SK-N-MC (cell line): ENCODE measurements at places on chromosomes 5 and 9.

GRCh38 chr5:16120579-16120978 is 59.0 kb downstream of the MARCHF11 start:
- DNase-seq = no peak

GRCh38 chr5:118533156-118533555 is 455.2 kb downstream of the DTWD2 start:
- no peak for DNase-seq

DNA sequence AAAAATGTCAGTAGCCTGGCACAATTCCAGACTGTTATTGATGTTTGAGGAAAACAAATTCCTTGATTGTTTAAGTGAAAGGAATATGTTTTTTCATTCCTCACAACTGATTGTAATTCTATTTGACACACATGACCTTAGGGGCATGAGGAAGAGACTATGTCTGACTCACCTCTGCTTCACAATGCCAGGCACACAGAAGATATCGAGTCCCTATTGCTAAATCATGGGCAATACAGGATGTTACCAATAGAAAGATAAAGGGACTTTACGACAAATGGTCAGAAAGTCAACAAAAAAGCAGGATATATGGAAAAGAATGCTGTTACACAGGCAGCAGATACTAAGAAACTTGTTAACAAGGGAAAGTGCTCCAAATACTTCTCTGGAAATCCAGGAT is 1903.5 kb downstream of the EFNA5 start:
- no peak for DNase-seq

GRCh38 chr5:94433397-94434163 is 184.8 kb downstream of the KIAA0825 start:
- no peak for DNase-seq

GRCh38 chr5:61389609-61390008 is 57.6 kb downstream of the ZSWIM6 start:
- DNase-seq = no peak

DNA sequence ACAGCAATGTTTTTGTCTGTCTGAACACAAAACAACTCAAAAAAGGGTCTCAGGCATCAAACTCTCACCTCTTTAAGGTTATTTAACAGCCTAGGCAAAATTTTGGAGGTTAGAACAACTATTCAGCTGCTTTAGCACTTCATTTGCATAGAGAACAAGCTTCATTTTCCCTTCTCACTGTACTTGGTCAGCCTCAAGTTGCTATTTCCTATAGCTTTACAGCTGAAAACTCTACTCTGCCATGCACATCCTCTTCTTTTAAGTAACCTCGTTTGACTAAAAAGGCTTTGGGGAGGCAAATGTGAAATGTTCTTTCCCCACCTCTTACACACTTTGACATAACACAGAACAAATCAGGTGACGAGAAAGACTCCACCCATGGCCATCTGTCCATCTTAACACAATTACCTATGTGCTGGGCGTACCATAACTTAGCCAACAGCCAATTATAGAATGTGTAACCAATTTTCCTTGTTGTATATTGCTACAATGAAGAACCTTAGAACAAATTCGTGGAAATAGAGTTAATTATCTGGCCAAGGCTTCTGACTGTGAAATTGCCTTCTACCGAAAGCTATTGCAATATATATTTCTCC is 195.7 kb downstream of the DCP2 start:
- no peak for DNase-seq

- DNase-seq = no peak
Observed at GRCh38 chr5:38069360-38069759, 189.0 kb upstream of the EGFLAM start.

DNA sequence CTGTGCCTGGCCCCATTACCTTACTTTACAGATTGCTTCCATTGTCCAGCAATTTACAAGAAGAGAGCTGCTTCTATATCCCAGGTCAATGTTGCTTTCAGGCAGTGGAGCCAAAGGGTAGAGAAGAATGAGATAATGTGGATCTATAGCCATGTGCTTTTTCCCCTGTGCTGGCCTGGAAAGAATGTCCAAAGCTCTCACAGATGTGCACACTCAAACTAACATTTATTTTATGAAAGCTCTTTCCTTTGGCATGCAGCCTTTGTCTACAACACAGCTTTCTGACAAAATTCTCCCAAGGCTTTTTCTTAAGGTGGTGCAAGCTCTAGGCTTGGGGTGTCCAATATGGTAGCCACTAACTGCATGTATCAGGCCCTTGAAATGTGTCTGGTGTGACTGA is 217.3 kb downstream of the LRRC70 start:
- DNase-seq = no peak

- DNase-seq = no peak
Observed at GRCh38 chr9:132486706-132487350, 76.8 kb downstream of the CFAP77 start.

DNA sequence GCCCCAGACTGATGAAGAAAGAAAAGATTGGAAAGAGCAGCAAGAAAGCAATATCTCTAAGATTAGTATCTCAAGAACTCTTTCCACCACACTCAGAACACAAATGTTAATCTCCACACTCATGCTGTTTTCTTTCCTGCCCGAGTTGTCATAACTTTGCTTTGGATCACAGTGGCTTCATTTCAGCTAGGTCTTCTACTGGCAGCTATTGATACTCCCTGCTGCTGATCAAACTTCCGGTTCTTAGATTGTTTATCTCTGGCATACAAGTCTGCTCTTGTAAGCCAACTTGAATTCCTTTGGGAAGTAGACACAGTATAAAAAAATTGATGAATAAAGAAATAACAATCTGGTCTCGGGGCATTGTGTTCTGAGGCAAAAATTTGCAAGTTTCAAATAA is 77.7 kb upstream of the SPEF2 start:
- peak; percentile 18 for DNase-seq

GRCh38 chr9:91074866-91075265 is 273.2 kb downstream of the SYK start:
- no peak for DNase-seq

- DNase-seq = no peak
Observed at GRCh38 chr9:84711936-84712335, 42.4 kb downstream of the NTRK2 start.

DNA sequence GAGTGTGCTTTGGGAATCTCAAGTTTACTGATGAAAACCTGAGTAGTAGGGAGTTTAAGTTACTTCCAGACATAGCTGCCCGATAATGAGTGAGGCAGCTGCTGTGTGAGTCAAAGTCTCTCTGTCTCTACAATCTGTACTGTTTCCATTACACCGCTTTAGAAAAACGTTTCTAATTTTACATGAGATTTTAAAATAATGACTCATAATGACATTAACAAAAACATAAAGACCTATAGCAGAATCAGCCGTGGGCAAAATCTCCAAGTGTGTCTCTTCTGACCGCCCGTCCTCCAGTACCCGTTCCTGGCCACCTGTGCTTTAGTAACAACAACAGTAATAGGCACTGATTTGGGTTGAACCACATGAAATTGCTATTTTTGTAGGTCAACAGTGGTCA is 69.6 kb upstream of the PRRC1 start:
- DNase-seq = no peak

DNA sequence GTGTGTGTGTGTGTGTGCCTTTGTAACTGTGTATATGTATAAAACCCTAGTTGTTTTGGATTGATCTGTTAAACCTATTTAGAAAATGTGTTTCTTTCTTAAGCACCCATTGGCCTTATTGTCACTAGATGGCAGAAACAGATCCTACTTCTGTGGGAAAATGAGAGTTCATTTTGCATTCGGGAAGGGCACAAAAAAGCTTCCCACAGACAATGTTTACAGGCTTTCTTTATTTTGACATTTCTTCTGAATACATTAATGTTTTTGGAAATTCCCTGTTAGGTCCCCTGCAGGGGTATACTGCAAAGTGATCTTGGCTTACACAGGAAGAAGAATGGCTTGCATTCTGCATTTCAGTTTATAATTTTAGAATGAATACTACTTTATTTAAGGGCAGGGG is 481.8 kb upstream of the ARRDC3 start:
- peak; percentile 78 for DNase-seq

DNA sequence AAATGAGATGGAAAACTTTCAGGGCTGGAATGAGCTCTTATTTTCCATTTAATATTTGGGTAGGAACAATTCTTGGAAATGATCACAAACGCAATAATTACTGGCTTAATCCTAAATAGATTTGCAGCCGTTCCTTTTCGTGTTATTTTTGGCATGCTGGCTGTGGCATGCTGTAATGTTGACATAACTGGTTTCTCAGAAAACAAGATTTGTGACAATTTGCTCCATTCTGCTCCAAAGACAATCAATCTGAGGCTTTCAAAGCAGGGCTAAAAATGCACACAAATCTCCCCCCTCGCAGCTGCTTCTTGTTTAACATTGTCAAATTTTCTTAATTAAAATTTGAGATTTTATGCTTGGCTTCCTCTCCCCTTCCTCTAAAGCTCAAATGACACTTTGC is 151.2 kb downstream of the TTC39B start:
- no peak for DNase-seq

DNA sequence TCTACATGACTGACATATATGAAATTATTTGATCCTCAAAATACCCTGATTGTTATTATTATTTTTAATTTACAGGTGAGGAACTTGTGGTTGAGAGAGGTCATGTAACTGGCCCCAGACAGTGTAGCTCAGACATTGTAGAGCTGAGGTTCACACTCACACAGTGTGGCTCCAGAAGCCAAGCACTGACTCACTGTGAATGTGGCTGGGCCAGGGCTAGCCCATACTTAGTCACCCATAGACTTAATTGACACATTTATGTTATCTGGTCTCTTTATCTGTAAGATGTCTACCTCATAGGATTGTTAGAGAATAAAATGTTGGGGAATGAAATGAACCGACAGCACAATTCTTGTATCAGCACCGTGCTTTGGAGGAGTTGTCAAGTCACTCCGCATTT is 24.9 kb upstream of the CCDC112 start:
- DNase-seq = no peak

DNA sequence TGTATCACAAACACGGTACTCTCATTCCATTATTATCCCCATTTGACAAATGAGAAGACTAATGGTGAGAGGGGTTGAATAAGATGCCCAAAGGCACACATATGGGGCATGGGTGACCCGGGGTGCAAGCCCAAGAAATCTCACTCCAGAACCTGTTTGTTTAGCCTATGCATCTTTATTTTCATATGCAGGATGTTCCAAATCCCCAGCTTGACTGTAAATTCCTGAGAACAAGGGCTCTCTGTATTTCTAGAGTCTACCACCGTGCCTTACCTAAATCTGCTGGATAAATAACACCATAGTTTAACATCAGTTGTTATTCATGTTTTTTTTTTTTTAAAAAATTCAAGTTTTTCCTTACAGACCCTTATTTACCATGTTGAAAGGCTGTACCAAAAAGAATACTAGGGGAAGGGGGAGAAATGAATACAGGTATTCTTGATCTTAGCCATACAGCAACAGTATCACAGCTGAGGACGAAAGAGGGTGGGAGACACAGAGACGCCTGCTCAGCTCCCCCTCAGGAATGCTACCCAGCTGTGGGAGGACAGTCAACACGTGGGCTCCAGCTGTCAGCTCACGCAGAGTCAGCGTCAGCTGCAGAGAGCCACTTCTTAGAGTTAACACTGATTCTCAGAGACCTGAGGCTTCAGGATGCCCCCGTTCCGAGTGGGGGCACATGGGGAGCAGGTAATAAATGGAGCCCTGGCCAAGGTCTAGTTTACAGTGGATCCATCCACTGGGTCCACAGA is 86.6 kb downstream of the MED27 start:
- DNase-seq = no peak

GRCh38 chr5:57232293-57233033 is 58.6 kb downstream of the GPBP1 start:
- no peak for DNase-seq

DNA sequence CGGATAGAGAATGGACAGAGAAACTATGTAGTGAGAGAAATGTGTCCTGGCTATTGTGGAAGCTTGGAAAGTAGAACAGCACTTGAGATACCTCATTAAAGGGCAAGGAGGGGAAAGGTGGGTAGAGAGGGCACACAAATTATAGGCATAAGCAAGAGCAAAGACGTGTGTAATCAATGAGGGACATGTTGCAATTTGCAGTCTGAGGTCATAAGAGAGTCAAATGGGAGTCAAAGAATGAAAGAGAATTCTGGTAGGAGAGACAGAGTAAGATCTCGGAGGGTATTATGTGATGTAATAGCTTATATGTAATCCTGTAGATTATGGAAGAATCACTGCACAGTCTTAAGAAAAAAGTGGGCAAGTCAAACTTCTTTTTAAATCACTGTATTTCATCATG is 312.0 kb upstream of the RGMB start:
- no peak for DNase-seq

GRCh38 chr9:93116072-93116961 is 17.7 kb downstream of the NINJ1 start:
- no peak for DNase-seq

- DNase-seq = no peak
Observed at GRCh38 chr5:174300941-174301761, 255.6 kb downstream of the NSG2 start.

- DNase-seq = no peak
Observed at GRCh38 chr9:129109537-129109903, 1.1 kb downstream of the CRAT start.

- DNase-seq = no peak
Observed at GRCh38 chr5:111748304-111748763, 8.7 kb downstream of the NREP start.

DNA sequence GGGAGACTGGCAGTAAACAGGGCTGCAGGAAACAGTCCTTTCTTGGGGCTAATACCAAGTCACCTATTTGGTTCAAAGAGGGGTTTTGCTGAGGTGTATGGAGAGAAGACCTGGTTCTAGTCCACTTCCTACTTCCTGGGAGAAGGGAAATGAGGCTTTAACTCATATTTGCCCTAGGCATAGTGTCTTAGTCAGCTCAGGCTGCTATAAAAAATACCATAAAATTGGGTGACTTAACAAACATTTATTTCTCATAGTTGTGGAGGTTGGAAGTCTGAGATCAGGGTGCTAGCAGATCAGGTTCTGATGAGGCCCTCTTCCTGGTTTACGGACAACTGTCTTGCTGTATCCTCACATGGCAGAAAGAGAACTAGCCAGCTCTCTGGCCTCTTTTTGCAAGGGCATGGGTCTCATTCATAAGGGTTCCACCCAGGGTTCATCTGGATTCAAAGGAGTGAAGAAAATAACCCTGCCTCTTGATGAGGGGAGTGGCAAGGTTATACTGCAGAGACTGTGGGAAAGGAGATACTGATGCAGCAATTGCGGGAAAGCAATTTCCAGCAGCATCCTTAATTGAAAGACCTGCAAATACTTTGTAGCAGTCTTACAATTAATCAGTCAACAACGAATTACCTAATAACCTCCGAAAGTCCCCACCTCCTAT is 40.5 kb downstream of the ANKDD1B start:
- DNase-seq = no peak
